Activated T-cell treated with anti-CD3 and anti-CD28 coated beads, Interleukin-2, amount 50 U/mL, for 4 hours (primary cell): ENCODE measurements at places on chromosomes 6 and 20.
A peak's percentile ranks its signal among the peaks of the same experiment; 100 is the strongest.

DNA sequence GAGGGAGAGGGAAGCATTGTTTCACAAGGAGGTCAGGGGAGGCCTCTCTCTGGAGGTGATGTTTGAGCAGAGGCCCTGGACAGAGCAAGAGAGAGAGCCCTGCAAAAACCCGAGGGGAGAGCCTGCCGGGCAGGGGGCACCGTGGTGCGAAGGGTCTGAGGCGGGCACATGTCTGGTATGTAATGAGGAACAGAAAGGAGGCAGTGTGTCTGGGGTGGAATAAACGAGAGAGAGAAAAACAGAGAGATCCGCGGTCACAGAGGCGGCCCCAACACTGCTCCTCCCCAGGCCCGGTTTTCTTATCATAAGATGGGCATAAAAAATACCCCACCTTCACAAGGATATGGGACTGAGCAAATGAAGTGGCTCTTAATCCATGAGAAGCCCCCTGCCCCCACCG lies 119.2 kb downstream of the PREX1 start:
- DNase-seq, result no peak

DNA sequence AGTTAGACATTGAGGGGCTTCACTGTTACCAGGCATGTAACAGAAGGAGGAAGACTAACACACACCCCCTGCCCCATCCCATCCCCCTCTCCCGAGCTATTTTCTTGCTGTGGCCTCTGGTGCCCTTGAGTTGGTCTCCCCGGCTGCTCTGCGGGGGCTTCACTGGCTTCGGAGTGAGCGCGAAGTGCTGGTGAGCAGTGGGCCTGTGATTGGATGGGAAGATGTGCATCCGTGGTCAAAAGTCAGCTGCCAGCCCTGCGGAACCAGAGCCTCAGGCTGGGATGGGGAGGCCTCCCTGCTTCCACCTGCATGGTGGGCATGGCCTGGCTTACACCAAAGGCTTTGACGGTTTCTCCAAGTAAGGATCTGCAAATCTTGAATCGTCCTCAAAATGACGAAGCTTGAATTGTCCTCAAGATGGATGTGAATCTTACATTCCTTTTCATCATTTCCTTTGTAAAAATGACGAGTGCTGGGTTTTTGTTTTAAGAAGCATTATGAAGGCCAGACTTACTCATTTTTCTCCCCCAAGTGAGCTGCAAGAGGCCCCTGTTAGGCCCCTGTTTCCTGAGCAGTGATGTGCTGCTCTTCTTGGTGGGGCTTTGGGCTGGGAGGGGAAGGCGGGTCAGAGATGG lies 23.7 kb downstream of the SPATA2 start:
- no peak for DNase-seq

- no peak for DNase-seq
These were observed 707.0 kb downstream of the EPM2A start for GRCh38 chr6:145028144-145028818.

GRCh38 chr20:37797669-37798175 lies 103.9 kb downstream of the CTNNBL1 start:
- DNase-seq, result no peak

DNA sequence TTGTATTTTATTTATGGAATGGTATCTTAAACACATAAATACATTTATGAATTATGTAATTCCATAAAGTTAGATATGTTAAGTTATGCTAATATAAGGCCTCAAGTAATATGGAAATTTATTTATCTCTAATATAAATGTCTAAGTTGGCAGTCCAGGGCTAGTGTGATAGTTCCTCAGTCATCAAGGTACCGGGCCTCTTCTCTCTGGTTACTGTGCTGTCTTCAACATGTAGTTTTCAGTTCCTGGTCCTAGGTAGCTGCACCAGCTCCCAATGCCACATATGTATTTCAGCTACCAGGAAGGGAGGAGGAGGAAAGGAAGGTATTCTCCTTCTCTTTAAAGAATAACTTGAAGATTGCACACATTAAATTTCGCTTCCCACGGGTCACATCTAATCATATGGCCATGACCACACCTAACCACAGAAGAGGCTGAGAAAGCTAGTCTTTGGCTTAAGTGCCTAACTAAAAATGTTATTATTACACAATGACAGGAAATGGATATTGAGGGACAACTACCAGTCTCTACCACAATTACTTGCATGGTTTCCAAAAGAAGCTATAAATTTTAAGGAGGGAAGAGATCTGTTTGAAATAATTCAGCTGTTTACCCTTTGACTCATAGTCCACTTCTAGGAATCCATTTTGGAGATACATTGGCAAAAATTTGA lies 68.6 kb downstream of the BCKDHB start:
- no peak for DNase-seq

DNA sequence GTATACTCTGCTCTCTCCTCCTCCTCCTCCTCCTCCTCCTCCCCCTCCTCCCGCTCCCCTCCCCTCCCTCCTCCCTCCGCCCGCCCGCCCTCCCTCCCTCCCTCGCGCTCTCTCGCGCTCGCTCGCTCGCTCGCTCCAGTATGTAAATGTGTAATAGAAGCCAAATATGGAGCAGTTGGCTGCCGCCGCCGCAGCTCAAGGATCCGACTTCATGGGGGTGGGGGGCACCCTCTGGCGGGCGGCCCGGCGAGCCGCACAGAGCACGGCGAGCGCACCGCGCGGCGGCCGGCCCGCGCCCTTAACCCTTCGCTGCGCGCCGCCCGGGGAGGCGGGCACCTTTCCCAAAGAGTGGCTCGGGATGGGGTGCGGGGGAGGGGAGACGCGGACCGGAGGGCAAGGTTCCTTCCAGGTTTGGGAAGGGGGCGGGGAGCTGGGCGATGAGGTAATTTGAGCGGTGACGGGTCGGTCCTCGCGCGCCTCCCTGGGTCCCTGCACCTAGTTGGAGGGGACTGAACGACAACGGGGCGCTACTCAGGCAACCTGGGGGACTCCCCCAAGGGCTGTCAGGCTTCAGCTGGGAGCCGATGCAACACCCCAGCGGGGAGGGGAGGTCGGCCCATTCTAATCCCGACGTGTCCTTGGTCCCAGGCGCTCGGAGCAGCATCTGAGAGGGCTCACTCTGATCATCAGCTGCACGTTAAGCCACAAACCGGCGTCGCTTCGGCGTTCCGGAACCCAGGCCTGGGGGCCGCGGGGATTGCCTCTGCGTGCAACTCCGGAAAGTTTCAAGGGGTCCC lies 409 bp upstream of the ATXN1 start:
- DNase-seq, result peak; percentile 77
